ENCODE measurements at places on chromosomes 11 and 22.

DNA sequence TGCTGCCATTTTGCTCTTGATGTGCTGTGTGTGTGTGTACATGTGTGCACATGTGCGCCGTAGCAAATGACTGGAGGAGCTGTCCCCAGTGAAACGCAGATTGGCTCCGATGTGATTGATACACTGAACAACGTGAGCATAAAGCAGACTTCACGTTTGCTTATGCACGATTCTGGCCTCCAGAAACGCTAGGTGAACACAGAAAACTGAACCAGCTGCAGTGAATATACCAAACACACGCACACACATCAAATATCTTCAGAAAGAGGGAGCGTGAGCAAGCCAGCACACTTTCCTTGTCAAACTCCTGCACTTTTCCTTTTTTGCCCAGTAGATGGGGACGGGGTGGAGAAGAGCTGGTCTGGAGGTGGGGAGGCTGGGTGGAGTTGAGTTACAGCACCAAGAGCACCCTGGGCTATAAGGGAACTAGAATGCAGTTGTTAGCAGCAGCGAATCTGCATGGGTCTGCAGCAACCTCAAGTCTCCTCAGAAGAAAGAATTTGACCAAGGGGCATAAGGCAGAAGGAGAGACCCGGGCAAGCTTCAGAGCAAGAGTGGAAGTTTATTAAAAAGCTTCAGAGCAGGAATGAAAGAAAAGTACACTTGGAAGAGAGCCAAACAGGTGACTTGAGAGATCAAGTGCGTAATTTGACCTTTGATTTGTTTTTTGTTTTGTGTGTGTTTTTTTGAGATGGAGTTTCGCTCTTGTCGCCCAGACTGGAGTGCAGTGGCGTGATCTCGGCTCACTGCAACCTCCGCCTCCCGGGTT is 77.8 kb upstream of the CADM1 start:
- H3K4me1 ChIP-seq = peaks cover 2% of the 10 kb centered on the region
- ATAC-seq = no peak
- H3K4me3 ChIP-seq = no peak overlapping the region
- no peaks in the 10 kb centered on the region for H3K36me3 ChIP-seq

DNA sequence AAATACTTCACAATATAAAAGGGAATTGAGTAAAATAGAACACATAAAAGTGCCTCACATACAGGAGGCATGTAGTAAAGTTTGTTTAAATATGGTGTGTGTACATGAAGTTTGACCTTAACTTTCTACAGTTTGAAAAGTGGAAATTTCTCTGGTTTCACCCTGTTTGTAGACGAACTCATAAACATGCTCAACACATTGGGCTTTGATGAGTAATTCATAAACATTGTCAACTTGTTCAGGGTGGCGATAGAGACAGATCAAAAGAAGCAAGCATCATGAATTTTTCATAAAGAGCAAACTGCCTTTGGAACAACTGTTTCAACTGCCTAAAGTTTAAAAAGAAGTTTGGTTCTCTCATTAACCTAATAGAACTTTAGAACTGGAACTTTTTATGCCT is 9.1 kb downstream of the SLN start:
- H3K4me3 ChIP-seq = no peak overlapping the region
- no peak for ATAC-seq
- H3K27me3 ChIP-seq = no peaks in the 10 kb centered on the region
- no peaks in the 10 kb centered on the region for H3K36me3 ChIP-seq
- no peaks in the 10 kb centered on the region for H3K4me1 ChIP-seq

GRCh38 chr11:2717561-2718325 is 17.9 kb upstream of the KCNQ1OT1 start:
- H3K4me1 ChIP-seq = peaks cover 3% of the 10 kb centered on the region
- no peak overlapping the region for H3K27ac ChIP-seq
- no peaks in the 10 kb centered on the region for H3K27me3 ChIP-seq
- no peak for ATAC-seq
- H3K4me3 ChIP-seq = no peak overlapping the region
- no peaks in the 10 kb centered on the region for H3K36me3 ChIP-seq

DNA sequence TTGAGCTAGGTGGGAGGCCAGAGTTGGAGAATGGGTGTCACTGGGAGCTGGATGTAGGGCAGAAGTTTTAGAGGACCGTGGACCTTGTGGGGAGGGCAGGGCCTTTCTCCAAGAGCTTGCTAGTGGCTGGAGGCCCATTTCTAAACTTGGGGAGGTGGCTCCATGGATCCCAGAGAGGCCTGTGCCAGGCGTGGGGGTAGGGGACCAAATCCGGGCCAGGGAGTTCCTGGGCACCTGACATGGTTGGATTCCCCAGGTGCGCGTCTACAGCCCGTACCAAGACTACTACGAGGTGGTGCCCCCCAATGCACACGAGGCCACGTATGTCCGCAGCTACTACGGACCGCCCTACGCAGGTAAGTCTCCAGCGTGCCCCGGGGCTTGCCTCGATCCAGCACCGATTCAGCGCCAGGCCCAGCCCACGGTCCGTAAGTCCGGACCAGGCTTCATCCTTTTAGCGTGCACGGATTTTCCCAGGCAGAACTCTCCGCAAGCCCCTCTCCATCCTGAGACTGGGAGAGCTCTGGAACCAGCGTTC is 14.2 kb downstream of the PLEKHB1 start:
- no peaks in the 10 kb centered on the region for H3K4me1 ChIP-seq
- ATAC-seq = no peak
- peak overlapping the region; percentile 59 for H3K27ac ChIP-seq
- H3K4me3 ChIP-seq = no peak overlapping the region

GRCh38 chr11:13008061-13008435 is 1.1 kb upstream of the RASSF10 start:
- H3K4me1 ChIP-seq = peaks cover 30% of the 10 kb centered on the region
- H3K27ac ChIP-seq = no peak overlapping the region
- peaks cover 86% of the 10 kb centered on the region for H3K27me3 ChIP-seq
- H3K36me3 ChIP-seq = no peaks in the 10 kb centered on the region
- H3K4me3 ChIP-seq = no peak overlapping the region

GRCh38 chr22:49942565-49943404 is 17.8 kb upstream of the PIM3 start:
- no peaks in the 10 kb centered on the region for H3K27me3 ChIP-seq
- no peaks in the 10 kb centered on the region for H3K36me3 ChIP-seq
- ATAC-seq = no peak
- peaks cover 14% of the 10 kb centered on the region for H3K4me1 ChIP-seq
- H3K4me3 ChIP-seq = no peak overlapping the region
- no peak overlapping the region for H3K27ac ChIP-seq

GRCh38 chr11:898143-898511 is 12.5 kb downstream of the CHID1 start:
- H3K27me3 ChIP-seq = no peaks in the 10 kb centered on the region
- H3K4me1 ChIP-seq = peaks cover 15% of the 10 kb centered on the region
- no peaks in the 10 kb centered on the region for H3K36me3 ChIP-seq
- no peak overlapping the region for H3K4me3 ChIP-seq
- no peak overlapping the region for H3K27ac ChIP-seq

DNA sequence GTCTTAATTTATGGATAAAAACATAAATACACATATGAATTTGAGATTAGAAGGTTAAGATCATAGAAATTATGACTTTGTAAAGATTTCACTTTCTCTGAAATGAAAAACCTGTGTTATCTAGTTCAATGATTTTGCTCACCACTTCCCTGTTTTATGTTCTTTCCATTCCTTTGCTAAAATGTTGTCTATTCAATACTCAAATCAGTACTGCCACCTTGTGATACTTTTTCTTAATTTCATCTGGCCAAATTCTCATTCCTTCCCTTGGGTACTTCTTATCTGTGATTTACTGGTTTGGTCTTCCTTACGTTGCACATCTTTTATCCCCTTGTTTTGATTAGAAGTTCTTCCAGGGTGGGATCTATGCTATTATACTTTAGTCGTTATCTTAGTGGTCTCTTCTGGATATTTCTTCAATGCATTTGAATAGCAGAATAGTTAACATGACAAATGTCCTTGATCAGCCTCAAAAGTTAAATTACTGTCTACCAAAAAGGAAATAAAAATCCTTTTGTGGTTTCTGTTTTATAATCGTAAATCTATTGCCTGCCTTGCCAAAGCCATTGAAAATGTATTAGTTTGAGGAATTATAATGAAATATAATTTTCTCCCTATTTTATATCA is 197.0 kb downstream of the PGR start:
- H3K36me3 ChIP-seq = no peaks in the 10 kb centered on the region
- H3K27ac ChIP-seq = no peak overlapping the region
- no peaks in the 10 kb centered on the region for H3K27me3 ChIP-seq
- no peaks in the 10 kb centered on the region for H3K4me1 ChIP-seq
- no peak overlapping the region for H3K4me3 ChIP-seq
